ENCODE measurements at places on chromosomes 4 and X. TPM values are rescaled to one million over a fixed set of nuclear protein-coding genes. Genes with fewer than 3 reads are reported as not detected.

GRCh38 chr4:157791236-157791635, 381.6 kb downstream of the GASK1B start:
- no peak for DNase-seq

- DNase-seq = no peak
Measured at GRCh38 chrX:14702145-14702544, 170.7 kb downstream of the FANCB start.

Gene MAGEC3
- not detected for total RNA-seq

DNA sequence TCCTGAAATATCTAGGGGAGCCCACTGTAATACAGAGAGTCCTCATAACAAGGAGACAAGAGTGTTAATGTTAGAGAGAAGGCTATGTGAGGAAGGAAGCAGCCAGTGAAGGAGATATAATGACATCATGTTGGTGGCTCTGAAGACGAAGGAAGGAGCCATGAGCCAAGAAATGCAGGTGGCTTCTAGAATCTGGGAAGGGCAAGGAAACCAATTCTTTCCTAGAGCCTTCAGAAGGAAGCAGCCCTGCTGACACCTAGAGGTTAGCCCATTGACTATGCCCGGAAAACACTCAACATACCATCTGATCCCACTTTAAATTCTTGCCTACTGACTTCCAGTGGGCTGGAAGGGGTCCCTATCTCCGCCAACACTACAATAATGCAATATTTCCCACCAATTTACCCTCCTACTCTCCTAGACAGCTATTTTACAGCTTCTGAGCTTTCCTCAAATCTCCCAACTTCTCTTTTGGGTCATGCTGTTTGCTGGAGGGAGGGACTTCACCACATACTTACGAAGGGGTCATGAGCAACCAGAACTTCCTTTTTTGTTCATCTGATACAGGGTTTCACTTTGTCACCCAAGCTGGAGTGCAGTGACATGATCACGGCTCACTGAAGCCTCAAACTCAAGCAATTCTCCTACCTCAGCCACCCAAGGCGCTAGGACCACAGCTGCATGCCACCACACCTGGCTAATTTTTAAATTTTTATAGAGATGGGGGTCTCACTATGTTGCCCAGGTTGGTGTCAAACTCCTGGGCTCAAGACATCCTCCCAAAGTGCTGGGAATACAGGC, 25.2 kb upstream of the G3BP2 start:
- DNase-seq = peak; percentile 14

GRCh38 chr4:126448086-126448845, 1133.5 kb downstream of the FAT4 start:
- DNase-seq = no peak

Gene CNOT6L
- total RNA-seq = 3.6 TPM

Gene RASGEF1B
- total RNA-seq = 3.5 TPM

GRCh38 chr4:11506194-11506593, 77.5 kb upstream of the HS3ST1 start:
- no peak for DNase-seq

- no peak for DNase-seq
Measured at GRCh38 chr4:109127866-109128265, 174.6 kb downstream of the COL25A1 start.

- DNase-seq = no peak
Measured at GRCh38 chr4:13857800-13858199, 230.3 kb upstream of the BOD1L1 start.

DNA sequence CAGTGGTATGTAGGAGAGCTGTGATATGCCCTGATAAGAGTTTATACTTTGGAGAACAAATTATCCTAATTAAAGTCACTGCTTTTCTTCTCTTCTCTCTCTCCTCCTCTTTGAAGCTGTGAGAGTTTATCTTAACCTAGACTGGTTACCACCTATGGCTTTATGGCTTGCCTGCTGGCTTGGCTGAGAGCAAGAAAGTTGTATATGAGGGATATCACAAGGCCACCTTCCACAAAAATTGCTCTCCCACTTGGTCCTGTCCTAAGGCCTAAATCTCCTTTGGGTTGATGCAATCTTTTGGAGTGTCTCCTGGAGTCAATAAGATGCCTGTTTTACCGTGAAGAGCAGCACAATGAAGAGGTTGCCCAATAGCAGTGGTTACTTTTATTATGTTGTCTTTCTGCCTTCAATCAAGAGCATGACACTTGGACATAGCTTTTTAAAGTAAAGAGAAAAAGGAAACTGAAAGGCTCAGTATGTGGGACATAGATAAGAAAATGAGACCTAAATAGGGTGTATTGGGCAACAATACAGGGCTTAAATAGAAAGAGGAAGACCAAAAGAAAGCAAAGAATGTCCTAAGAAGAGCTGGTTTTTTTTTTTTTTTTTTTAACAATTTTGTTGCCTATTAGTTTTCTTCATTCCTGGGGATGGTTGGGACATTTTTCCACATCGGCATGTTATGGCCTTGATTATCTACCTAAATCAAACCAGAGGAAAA, 9.2 kb downstream of the GUCY1A1 start:
- DNase-seq = no peak

- DNase-seq = peak; percentile 63
Measured at GRCh38 chr4:38489011-38489861, 174.8 kb upstream of the KLF3 start.

DNA sequence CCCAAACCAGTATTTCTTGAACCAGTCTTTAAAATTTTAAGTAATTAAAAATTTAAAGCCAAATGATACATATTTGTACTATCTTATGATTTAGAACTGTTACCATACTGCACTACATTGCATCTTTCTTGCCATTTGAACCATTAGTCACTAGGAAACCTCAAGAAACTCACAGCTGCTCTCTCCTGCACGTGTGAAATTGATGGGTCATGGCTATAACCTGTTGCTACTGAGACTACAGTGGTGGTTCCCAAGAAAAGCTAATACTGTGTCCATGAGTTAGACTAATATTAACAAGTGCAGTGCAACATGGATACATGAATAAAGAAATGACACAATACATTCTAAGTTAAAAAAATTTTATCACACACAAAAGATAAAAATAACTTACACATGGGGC, 88.4 kb downstream of the PDE5A start:
- no peak for DNase-seq

DNA sequence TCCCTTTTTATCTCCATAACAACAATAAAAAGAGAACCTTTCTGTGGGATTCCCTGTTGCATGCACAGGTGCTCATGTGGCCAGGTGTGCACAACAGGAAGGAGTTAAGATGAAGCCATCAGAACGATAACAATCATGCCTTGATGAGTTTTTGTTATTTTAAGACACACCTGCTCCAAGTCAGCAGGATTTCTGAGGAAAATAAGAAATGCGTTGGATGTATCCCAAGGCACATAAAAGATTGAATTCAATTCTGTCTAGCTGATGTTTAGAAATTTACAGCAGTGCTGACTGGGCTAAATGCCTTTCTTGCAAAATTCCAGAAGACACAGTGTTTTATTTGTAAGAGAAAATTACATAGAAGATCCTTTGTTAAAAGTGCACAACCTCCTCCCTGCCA, 1678.2 kb downstream of the ARAP2 start:
- no peak for DNase-seq

GRCh38 chr4:1488831-1489638, 82.8 kb upstream of the NKX1-1 start:
- DNase-seq = no peak

DNA sequence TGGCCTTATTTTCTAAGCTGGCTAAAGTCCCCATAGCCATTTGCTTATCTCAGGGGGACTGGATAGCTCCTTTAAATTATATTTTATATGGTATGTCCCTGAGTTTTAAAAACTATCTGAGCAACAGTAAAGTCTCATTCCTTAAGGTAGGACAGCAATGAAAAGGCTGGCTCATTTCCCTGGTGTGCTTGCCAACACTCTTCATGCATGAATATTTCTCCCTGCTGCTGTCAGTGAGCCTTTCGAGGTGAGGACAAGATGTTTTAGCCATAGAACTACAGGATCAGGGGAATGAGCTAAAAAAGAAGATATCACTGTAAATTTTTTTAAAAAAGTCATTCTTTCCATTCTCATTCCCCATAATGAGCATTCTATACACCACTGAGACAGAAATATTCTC, 427.3 kb upstream of the FAM241A start:
- no peak for DNase-seq

DNA sequence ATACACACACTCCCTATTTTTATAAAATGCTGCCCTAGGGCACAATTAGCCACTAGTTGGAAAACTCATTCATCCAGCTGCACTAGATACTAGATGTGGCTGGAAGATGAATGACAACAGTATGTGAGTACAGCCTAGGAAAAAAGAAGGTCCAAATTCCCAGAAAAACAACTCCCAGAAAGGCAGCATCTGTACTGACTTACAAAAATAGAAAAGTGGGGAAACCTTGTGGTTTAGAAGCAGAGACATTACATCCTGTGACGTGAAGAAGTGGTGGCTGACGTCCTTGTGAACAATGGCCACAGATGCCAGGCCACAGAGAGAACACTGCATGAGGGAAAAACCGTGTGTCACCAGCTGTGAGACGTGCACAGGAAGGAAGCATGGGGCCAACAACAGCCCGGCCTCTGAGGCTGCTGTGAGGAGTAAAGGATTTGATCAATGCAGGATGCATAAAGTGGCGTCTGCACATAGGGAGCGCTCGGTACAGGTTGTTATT, 81.2 kb downstream of the SPRY1 start:
- no peak for DNase-seq

DNA sequence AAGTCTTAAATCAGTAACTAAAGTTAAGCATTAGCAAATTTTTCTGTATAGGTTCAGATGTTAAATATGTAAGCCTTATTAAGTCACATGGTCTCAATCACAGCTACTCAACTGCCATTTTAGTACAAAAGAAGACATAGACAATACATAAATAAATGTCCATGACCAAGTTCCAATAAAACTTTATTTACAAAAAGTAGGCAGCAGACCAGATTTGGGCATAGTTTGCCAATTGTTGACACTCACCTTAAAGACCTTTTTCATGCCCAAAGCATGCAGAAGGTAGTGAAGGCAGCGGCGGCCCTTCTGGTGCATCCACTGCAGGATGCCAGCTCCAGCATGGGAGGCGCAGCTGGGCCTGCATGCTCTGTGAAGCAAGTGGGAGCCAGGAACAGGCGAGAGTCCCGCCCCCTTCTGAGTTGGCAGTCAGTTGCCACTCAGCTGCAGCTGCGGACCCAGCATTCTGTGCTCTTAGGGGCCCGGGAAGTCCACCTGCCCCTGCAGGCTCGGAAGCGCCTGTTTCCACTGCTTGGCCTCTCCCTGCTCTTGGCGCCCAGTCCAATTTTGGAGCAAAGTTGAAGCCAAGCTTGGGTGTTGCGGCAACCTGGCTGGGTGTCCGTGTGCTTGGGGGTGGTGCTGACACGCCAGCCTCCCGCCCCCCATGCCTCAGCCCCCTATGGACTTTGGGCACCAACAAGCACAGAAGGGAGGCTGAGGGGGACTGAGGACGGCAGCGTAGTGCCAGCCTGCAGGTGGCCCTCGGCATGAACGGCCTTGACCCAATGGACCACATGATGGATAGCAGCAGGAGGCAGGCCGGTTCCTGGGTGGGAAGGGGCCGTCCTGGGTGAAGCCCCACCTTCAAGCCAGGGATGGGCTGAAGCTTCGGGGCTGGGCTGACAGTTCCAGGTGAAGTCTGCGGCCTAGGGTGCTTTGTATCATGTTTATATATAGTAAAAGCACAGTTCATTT, 42.4 kb upstream of the PABPC4L start:
- DNase-seq = no peak

Gene VCX3A
- total RNA-seq = not detected

GRCh38 chrX:15504661-15505060, 4.1 kb downstream of the BMX start:
- DNase-seq = no peak

DNA sequence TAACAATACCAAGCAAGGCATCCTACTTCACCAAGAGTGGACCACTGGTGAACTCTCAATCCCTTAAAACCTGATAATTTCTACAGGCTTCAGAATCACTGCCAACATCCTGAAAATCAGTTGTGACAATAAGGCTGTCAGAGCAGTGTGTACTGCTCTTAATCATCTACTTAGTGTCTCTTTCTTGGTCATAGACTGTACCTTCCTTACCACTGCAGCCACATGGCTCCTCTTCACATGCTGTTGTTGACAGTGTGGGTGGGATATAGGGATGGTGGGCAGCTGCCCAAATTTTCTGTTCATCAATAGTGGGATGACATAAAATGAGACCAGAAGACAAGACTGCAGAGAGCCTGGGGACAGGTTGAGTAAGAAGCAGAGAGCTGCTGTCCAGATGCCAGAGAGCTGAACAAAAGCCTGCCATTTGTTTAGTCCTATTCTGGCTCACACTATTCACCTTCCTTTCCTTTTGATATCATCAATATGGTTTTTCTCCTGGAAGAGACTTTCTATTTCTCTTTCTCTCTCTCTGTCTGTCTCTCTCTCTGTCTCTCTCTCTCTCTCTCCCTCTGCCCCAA, 178.9 kb downstream of the MGST2 start:
- no peak for DNase-seq

Gene FAM9C
- total RNA-seq = not detected

Gene FGD1
- total RNA-seq = 0.13 TPM

Gene DGKK
- not detected for total RNA-seq

GRCh38 chr4:6695660-6696610, 2.3 kb downstream of the S100P start:
- DNase-seq = peak; percentile 83

DNA sequence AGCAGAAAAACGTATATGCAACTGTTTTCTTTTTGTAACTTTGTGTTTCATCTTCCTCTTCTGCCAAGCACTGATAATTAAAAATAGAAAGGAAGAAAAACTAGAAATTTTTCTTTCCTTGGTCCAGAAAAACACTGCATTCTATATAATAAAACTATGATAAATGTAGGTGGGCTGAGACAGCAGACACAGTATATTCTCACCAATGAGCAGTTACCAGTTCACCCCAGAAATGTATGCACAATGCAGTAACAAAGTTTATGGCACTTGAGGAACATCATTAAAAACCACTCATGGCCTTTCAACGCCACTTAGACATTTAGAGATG, 79.4 kb downstream of the FAT1 start:
- no peak for DNase-seq

Gene MAGEB18
- not detected for total RNA-seq

GRCh38 chrX:134443020-134443419, 16.9 kb upstream of the HPRT1 start:
- DNase-seq = no peak

Gene ZFYVE28
- total RNA-seq = 2.0 TPM

- no peak for DNase-seq
Measured at GRCh38 chr4:55216863-55217635, 91.7 kb upstream of the KDR start.

DNA sequence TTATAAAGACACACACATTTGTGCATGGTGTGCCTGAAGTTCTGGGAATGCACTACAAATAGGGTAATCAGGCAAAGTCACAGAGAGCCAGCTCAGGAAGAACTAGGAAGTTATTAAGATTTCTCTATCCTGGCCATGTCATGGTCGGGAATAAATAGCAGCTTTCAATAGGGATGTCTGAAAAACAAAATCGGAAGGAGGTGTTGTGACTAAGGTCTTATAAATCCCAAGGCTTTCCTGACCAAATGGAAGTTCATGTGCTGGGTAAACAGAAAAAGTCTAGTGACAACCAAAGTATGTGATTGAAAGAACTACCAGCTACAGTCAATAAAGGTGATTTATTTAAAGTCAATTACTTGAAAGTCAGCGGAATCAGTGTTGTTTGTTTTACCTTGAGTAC, 262.5 kb upstream of the HS3ST1 start:
- no peak for DNase-seq

GRCh38 chrX:18973527-18974192, 10.3 kb downstream of the PHKA2 start:
- peak; percentile 33 for DNase-seq

Measured in HT-29 (cell line).